ENCODE measurements at places on chromosomes 5 and 9.

GRCh38 chr5:95812074-95812471 is 10.5 kb downstream of the GLRX start:
- no peak for DNase-seq

- no peak for DNase-seq
Observed at GRCh38 chr5:118253225-118254061, 734.9 kb downstream of the DTWD2 start.

GRCh38 chr5:17225520-17225919 is 8.1 kb downstream of the BASP1 start:
- no peak for DNase-seq

- no peak for DNase-seq
Observed at GRCh38 chr9:68668127-68668526, 36.9 kb upstream of the PIP5K1B start.

- no peak for DNase-seq
Observed at GRCh38 chr5:141590127-141590526, 28.7 kb downstream of the DIAPH1 start.

GRCh38 chr5:173706700-173707099 is 90.2 kb upstream of the BOD1 start:
- DNase-seq: no peak

Data from CD4-positive, alpha-beta T cell treated with Interleukin-4 for 4 hours (primary cell).